ENCODE measurements at places on chromosomes 16 and 17. TPM values are rescaled to one million over a fixed set of nuclear protein-coding genes. Genes with fewer than 3 reads are reported as not detected.

DNA sequence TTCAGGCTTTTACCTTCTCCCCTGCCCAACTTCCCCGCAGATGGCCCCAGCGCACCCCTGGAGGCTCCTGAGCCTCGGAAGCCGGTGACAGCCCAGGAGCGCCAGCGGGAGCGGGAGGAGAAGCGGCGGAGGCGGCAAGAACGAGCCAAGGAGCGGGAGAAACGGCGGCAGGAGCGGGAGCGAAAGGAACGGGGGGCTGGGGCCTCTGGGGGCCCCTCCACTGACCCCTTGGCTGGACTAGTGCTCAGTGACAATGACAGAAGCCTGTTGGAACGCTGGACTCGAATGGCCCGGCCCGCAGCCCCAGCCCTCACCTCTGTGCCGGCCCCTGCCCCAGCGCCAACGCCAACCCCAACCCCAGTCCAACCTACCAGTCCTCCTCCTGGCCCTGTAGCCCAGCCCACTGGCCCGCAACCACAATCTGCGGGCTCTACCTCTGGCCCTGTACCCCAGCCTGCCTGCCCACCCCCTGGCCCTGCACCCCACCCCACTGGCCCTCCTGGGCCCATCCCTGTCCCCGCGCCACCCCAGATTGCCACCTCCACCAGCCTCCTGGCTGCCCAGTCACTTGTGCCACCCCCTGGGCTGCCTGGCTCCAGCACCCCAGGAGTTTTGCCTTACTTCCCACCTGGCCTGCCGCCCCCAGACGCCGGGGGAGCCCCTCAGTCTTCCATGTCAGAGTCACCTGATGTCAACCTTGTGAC is 3.6 kb downstream of the MAPK7 start:
- H3K27ac ChIP-seq = no peak overlapping the region
- peaks cover 5% of the 10 kb centered on the region for H3K36me3 ChIP-seq
- no peak for DNase-seq
- H3K4me3 ChIP-seq = no peak overlapping the region

The MYOCD gene
- 2.6 TPM for total RNA-seq

The NIP7 gene
- total RNA-seq = 65.6 TPM

GRCh38 chr17:72476575-72476986 is 355.8 kb downstream of the SOX9 start:
- H3K27ac ChIP-seq = peak overlapping the region; percentile 31
- no peak for DNase-seq
- peaks cover 38% of the 10 kb centered on the region for H3K4me1 ChIP-seq
- H3K27me3 ChIP-seq = no peaks in the 10 kb centered on the region
- H3K36me3 ChIP-seq = no peaks in the 10 kb centered on the region

DNA sequence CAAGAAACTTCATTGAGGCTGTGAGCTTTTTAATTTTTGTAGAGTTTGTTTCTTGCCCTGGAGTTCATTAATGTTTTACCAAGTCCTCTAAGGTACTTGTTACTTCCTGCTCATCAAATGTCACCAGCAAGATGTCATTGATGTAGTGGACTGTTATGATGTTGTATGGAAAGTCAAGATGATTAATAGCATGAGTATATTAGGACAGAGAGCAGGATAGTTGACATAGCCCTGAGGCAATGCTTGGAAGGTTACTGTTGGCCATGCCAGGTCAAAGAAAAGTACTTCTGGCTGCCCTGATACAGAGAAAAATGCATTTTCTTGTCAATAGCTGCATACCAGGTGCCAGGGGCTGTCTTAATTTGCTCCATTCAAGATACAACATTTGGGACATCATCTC is 6.7 kb downstream of the KRTAP1-5 start:
- no peaks in the 10 kb centered on the region for H3K36me3 ChIP-seq
- no peak overlapping the region for H3K27ac ChIP-seq
- peaks cover 36% of the 10 kb centered on the region for H3K4me1 ChIP-seq

GRCh38 chr16:87044829-87045228 is 272.4 kb downstream of the C16orf95 start:
- H3K27ac ChIP-seq = no peak overlapping the region
- no peak overlapping the region for H3K4me3 ChIP-seq
- no peaks in the 10 kb centered on the region for H3K36me3 ChIP-seq
- no peaks in the 10 kb centered on the region for H3K27me3 ChIP-seq
- DNase-seq = no peak

DNA sequence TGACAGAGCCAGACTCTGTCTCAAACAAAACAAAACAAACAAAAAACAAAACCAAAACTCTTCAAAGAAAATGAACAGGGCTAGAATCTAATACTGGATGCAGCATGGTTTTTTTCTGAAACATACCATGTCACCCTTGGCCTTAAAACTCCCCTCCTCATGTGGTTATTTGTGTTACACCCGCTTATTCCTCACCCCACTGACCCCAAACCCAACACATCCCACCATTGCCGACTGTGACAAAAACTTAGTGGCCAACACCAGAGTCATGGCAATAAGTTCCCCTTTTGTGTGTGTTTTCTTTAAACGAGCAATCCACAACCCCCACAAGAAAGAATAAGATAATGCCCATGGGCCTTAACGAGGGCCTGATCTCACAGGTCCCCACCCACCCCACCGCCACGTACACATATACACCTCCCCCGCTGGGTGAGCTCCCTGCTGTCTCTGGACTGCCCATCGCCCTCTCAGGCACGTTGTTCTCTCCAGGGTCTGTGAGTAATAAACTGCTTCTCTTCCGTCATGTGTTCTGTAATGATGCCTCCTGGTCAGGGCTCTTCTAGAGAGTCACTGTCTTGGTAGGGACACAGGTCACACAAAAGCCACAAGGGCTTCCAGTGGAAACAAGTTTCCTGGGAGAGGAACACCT is 16.8 kb upstream of the ENGASE start:
- no peaks in the 10 kb centered on the region for H3K4me1 ChIP-seq
- no peaks in the 10 kb centered on the region for H3K36me3 ChIP-seq
- no peak for DNase-seq
- H3K27me3 ChIP-seq = no peaks in the 10 kb centered on the region
- no peak overlapping the region for H3K4me3 ChIP-seq

The RFWD3 gene
- total RNA-seq = 111 TPM

- no peaks in the 10 kb centered on the region for H3K27me3 ChIP-seq
- H3K4me1 ChIP-seq = peaks cover 7% of the 10 kb centered on the region
- H3K27ac ChIP-seq = no peak overlapping the region
- no peak for DNase-seq
- H3K36me3 ChIP-seq = no peaks in the 10 kb centered on the region
- H3K4me3 ChIP-seq = no peak overlapping the region
Observed at GRCh38 chr17:1913702-1914101, 83.9 kb downstream of the RPA1 start.

The PRR35 gene
- total RNA-seq = 0.14 TPM

- peaks cover 22% of the 10 kb centered on the region for H3K4me1 ChIP-seq
- H3K27me3 ChIP-seq = no peaks in the 10 kb centered on the region
Observed at GRCh38 chr17:19713462-19713861, 2.9 kb downstream of the SLC47A2 start.

The G6PC1 gene
- not detected for total RNA-seq

- no peak overlapping the region for H3K27ac ChIP-seq
- no peaks in the 10 kb centered on the region for H3K27me3 ChIP-seq
- no peak overlapping the region for H3K4me3 ChIP-seq
- no peaks in the 10 kb centered on the region for H3K4me1 ChIP-seq
- DNase-seq = no peak
Observed at GRCh38 chr17:49397586-49397985, 17.1 kb downstream of the PHB1 start.

DNA sequence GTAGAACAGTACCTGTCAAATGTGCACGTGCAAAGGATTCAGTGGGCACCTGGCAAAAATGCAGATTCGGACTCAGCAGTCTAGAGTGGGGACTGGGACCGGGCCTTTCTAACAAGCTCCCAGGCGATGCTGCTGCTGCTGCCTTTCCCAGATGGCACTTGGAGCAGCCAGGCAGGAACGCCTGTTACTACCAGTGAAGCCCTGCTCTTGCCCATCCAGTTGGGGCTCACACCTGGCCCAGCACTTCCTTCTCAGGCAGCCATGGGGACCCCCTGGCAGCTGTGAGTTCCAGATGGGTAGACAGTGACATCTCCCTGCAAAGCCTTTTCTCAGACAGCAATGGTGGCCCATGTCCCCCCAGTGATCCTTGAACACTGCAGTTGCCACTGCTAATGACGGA is 30.4 kb downstream of the KDM8 start:
- no peak overlapping the region for H3K27ac ChIP-seq
- no peak for DNase-seq
- H3K27me3 ChIP-seq = no peaks in the 10 kb centered on the region
- no peak overlapping the region for H3K4me3 ChIP-seq

DNA sequence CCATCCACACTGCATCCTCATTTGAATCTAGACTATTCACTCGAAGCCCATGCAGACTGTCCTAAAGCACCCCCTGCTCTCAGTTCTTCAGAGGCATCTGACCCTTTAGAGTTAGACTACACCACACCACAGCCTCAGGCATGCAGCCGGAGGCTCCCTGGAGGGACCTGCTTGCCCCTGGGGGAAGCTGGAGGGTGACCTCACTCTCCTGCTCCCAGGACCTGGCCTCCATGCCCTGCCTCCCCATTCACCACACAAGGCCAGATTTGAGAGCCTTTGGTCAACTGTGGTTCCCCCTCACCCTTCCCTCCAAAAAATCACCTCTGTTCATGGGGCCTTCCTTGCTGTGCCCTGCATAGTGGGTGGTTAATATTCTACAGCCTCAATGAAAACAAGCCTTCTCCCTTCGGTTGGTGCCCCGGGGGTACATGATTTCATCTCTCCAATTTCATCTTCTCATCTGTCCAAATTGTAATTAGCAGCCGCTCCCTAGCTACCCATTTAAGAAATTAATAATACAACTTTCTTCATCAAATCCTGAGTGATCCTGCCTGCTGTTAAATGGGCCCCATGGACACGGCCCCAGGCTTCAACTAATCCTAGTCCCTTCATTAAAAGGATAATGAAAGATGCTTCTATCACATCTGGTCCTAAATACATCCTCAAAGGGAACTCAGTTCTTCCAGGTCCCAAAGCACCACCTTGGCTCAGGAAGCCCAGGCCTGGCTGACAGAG is 24.4 kb downstream of the ABCC12 start:
- no peaks in the 10 kb centered on the region for H3K4me1 ChIP-seq
- H3K27me3 ChIP-seq = no peaks in the 10 kb centered on the region
- H3K27ac ChIP-seq = no peak overlapping the region
- no peak for DNase-seq

DNA sequence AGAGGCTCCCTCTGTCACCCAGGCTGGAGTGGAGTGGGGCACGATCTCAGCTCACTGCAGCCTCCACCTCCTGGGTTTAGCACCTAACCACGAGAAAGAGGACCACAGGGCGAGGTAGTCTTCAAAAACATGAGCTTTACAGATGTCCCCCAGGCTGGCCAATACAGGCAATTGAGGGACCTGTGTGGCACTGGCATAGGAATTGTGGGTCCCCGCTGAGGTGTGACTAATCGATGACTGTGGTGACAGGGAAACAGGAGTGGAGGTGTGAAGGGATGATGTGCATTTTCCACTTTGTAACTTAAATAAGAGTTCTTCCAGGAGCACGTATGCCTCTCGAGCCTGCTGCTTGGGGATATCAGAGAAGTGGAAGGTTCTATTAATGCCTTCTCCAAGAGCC is 12.6 kb upstream of the ARHGAP17 start:
- no peak overlapping the region for H3K4me3 ChIP-seq
- no peak for DNase-seq
- no peak overlapping the region for H3K27ac ChIP-seq
- H3K27me3 ChIP-seq = no peaks in the 10 kb centered on the region
- no peaks in the 10 kb centered on the region for H3K36me3 ChIP-seq

- H3K27ac ChIP-seq = no peak overlapping the region
- no peaks in the 10 kb centered on the region for H3K36me3 ChIP-seq
- DNase-seq = no peak
- no peaks in the 10 kb centered on the region for H3K27me3 ChIP-seq
- H3K4me3 ChIP-seq = no peak overlapping the region
- peaks cover 7% of the 10 kb centered on the region for H3K4me1 ChIP-seq
Observed at GRCh38 chr16:86579268-86580062, 1.1 kb downstream of the FOXL1 start.

DNA sequence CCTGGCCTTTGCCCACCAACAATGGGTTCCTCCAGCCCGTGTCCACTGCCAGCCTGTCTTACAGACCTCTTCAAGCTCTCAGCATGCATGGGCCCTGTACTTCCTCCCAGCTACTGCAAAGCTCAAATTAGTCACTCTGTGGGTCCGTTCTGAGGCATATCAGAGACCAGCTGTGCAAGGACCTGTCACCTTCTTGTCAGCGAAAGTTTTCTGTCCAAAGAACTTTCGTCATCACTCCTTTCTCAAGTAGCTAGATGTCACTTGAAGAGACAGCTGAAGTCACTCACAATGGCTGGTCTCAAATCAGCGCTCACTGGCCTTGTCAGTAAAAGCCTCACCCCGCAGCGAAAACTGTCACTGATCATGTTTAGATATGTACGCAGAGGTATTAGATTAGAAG is 91.4 kb upstream of the DYNLRB2 start:
- no peak overlapping the region for H3K27ac ChIP-seq
- H3K4me1 ChIP-seq = no peaks in the 10 kb centered on the region
- no peak for DNase-seq
- H3K4me3 ChIP-seq = no peak overlapping the region
- H3K36me3 ChIP-seq = no peaks in the 10 kb centered on the region

GRCh38 chr17:64180089-64181073 is 50.4 kb upstream of the ERN1 start:
- H3K27me3 ChIP-seq = no peaks in the 10 kb centered on the region
- DNase-seq = no peak
- H3K36me3 ChIP-seq = no peaks in the 10 kb centered on the region

The KRTAP2-1 gene
- total RNA-seq = not detected

DNA sequence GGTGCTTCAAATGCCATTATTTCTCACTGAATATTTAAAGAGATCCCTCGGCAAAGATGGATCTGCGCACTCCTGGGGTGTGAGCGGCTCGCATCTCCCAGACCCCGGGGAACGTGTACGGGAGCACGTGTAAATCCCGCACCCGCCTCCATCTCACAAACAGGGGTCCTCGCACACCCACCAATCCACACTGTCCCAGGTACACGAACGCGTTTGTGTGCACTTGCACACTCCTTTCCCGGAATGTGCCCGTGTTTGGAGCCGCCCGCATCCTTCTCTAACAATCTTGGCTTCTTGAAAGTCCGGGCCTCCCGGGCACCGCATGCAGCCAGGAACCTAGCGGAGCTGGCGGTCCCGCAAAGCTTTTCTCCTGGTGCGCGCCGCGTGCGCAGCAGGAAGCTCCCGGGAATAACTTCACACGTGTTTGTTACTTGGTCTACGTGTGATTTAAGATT is 2.5 kb upstream of the SALL1 start:
- no peaks in the 10 kb centered on the region for H3K36me3 ChIP-seq
- no peak for DNase-seq
- peaks cover 8% of the 10 kb centered on the region for H3K4me1 ChIP-seq
- H3K27me3 ChIP-seq = no peaks in the 10 kb centered on the region

DNA sequence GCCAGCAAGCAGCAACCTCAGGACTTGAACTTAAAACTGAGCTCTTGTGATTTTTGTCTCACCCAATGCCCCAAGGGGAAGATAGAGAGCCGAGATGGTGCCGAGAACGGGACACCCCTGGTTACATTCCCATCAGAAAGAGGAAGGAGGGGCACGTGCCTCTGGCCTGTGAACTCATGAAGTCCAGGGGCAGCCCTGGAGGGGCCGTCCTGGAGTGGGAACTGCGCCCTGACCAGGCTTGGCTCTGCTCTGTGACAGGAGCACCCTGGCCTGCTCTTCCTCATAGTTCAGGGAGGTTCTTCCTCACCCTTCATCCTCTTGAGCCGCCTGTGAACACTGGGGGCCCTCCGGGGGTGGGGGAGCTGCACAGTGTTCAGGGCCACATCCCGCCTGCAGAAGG is 130.3 kb upstream of the FOXF1 start:
- no peak overlapping the region for H3K4me3 ChIP-seq
- H3K27me3 ChIP-seq = no peaks in the 10 kb centered on the region
- no peaks in the 10 kb centered on the region for H3K36me3 ChIP-seq
- H3K27ac ChIP-seq = no peak overlapping the region

The TUBB3 gene
- 31.3 TPM for total RNA-seq

The ARL5C gene
- total RNA-seq = not detected

GRCh38 chr17:36911001-36911400 is 26.3 kb upstream of the LHX1 start:
- H3K27ac ChIP-seq = no peak overlapping the region
- no peaks in the 10 kb centered on the region for H3K36me3 ChIP-seq
- no peaks in the 10 kb centered on the region for H3K4me1 ChIP-seq
